ENCODE measurements at places on chromosomes 16 and 17.

- DNase-seq = no peak
Measured at GRCh38 chr17:73802314-73802713, 158.1 kb upstream of the SDK2 start.

DNA sequence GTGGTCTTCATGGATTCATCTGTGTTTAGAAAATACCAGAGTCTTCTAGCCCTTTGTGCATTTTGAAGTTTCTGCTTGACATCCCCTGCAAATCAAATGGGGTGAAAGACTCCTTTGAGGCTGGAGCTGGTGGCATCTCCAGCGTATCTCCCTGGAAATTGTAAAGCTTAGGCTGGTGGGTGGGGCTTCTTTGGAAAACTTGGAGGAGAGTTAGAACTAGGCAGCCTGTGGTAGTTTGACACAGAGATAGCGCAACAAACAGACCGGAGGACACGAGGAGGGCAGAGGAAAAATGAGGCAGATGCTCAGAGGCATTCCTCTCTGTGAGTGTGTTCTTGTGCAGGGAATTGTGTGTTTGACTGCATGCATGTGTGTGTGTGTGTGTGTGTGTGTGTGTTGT lies 116.3 kb downstream of the IRX5 start:
- DNase-seq = no peak

- DNase-seq = no peak
Measured at GRCh38 chr16:79303206-79303605, 297.3 kb downstream of the MAF start.

- peak; percentile 78 for DNase-seq
Measured at GRCh38 chr17:80441133-80441578, 26.2 kb downstream of the ENDOV start.

DNA sequence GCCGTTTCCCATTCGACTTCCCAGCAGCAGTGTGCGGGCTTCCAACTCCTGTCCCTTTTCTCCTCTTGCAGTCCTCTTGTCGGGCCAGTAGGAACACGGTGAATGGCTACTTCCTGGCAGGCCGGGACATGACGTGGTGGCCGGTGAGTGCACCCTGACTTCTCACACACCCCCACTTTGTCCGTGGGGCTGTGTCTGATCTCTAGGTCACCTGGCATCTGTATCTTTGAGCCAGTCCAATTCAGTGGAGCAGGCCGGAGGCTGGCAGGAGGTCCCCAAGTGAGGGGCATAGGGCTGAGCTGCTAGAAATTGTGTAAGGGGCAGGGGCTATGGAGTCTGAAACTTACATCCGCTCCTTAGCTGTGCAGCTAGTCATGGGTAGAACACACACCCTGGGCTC lies 6.6 kb downstream of the SLC5A10 start:
- DNase-seq = no peak

GRCh38 chr16:87086156-87086555 lies 231.0 kb downstream of the C16orf95 start:
- no peak for DNase-seq

DNA sequence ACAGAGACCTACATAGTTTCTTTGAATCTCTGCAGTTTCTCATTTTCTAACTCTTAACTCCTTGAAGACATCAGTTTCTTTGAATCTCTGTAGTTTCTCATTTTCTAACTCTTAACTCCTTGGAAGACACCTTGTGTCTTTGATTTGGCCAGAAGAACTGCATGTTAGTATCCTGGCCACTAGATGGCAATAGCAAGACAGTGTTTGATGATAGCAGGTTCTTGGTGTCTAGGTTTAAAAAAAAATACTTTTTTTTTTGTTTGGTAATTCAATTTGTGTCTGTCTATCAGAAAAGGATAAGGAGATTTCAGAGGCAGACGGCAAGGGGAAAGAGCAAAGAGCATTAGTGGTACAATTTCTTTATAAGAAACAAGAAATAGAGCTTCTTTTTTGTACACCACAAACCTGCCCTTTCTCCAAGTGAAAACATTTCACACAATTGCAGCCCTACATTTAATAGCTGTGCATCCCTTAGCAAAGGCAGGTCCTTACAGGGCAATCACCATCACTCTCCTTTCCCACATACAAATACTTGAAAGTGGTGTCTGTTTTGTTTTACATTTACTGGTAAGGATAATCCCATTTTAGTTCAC lies 1324.9 kb upstream of the CDH8 start:
- DNase-seq = no peak

DNA sequence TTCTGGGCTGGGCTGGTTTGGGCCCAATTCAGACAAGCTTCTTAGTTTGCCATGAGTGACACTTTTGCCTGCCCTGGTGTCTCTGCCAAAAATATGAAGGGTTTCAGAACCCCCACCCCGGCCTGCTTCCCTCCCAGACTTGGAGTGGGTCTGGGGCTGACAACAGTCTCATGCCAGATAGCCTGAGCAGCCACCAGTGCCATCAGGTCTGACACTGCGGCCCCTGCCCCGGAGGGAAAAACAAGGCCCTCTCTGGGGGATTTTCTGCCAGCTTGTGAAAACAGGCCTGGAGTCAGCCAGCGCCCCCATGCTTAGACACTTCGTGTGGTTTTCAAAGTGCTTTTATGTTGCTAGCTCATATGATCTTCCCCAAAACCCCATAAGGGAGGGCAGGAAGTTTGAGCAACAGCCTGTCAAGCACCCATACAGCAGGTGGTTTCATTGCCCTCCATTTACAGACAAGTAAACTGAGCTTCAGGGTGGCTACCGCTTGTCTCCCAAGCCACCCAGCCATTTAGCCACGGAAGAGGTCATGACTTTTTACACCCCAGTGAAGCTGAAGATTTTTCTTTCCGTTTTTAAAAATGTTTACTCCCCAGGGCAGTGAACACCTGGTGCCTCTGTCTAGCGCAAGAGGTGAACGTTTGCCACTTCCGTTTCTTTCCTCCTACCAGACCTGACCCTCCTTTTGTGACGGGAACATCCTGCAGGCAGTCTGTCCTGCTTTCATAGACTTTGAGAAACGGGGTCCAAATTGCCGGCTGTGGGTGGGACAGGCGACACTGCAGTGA lies 300.6 kb downstream of the SEC14L1 start:
- DNase-seq = no peak

GRCh38 chr16:77637940-77638339 lies 84.4 kb upstream of the NUDT7 start:
- DNase-seq = no peak

GRCh38 chr17:55383771-55384642 lies 37.6 kb downstream of the MMD start:
- DNase-seq = peak; percentile 62

GRCh38 chr17:76246080-76247066 lies 6.1 kb upstream of the RNF157 start:
- DNase-seq = no peak

DNA sequence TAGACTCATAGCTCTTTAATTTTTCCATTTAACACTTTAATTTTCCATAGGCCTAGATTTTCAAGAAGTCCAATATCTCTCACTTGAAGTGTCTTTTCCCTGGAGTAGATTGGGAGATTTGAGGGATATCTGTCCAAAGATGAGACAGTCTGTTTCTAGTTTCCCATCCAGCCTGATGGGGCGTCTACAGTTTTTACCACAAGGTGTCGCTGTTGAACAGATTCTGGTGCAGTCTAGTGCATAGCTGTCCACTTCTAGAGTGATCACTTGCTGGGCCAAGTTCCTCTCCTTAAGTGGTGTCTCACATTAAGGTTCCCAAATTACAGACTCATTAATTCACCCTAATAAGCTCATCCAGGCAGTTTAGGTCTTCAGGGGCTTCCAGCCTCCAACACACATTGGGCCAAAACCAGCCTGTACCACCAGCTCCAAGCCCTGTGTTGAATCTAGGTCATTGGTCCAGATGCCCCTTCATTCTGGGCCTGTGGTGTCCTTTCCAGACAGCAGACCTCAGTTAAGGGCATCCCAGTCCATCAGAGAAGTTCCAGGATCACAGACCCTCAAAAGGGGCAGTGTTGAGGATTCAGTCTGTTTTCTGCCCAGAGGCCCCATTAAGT lies 9.4 kb downstream of the SNX20 start:
- no peak for DNase-seq

DNA sequence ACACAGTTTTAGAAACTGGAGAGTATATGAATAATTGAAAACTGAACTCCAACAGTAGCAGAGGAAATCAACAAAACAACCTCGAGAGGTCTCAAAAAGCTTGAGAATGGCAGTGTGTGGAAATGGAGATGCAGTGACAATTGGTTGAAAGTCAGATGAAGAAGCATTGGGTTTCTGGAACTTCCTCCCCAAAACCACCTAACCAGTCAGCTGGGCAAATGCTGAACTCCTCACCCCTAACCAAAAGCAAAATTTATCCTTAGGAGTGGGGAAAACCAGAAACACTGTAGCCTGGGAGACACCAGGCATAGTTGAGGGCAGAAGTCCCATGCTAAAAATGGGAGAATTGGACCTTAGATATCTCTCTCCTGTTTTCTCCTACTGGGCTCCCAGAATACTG lies 109.9 kb downstream of the TANC2 start:
- no peak for DNase-seq

DNA sequence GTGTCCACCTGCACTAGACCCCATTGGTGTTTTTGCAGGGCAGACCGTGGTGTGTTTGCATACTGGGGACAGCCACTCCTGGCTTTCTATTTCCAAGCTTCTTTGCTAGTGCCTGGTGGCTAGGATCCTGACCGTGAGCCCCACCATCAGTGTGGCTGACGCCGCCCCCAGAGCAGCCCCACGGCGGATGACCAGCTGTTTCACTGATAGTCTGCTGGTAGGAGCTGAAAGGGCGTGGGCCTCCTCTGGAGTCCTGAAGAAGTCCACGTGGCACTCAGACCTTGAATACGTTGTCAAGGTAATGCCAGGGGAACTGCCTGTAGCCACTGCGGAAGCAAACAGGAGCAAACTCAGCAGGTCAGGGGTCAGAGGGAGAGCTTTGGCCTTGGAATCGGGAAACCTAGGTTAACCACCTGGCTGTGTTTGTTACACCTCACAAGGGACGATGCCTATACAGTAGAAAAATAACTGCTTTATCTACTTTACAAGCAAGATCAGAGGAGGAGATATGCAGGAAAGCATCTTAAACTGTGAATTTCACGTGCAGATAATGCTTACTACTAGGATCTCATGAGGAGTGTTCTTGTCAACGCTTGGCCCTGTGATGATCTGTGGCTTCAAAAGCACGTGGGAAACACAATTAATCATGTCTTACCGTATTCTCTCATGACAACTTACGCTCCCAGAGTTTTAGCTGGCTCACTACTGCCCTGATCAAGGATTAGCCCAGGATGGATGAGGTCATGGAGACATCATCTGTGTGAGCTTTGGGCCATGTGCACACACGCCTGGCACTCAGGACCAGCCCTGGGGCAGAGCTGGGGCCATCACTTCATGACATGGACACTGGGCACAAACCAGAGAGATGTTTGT lies 30.3 kb downstream of the ALDH3A2 start:
- DNase-seq = no peak

DNA sequence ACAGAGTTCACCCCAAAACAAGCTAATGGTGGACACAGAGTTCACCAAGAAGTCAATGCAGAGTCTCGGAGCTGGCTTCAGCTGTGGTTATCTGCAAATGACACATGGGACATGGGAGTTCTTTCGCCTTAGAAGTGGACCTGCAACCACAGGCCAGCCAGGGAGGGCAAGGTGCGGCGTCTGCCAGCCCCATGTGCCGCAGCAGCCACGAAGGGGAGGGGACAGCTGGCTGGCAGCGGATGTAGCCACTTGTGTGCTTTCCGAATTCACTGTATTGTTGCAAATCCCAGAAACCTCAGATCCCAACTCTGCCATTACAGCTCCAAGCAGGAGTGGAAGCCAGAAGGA lies 24.8 kb downstream of the LMF1 start:
- DNase-seq = no peak

GRCh38 chr16:15976929-15977637 lies 27.7 kb downstream of the ABCC1 start:
- DNase-seq = peak; percentile 68

GRCh38 chr17:31834448-31834847 lies 24.6 kb downstream of the COPRS start:
- DNase-seq = no peak

- no peak for DNase-seq
Measured at GRCh38 chr17:30199600-30199999, 35.9 kb downstream of the SLC6A4 start.

DNA sequence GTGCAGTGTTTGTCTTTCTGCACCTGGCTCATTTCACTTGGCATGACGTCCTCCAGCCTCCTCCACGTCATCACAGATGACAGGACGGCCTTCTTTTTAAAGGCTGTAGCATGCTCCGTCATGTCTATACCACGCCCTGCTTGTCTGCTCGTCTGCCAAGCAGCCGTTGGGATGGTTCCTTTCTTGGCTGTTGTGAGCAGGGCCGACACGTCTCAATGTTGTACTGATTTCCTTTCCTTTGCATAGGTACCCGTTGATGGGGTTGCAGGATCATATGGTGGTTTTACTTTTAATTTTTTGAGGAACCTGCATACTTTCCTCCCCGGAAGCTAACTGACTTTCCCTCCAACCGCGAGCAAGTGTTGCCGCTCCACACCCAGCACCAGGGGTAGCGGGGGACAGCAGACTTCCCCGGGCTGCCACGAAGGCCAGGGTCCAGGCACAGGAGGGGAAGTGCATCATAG lies 212.2 kb upstream of the ZNF469 start:
- no peak for DNase-seq

- no peak for DNase-seq
Measured at GRCh38 chr16:85600078-85600477, 13.0 kb upstream of the GSE1 start.

- DNase-seq = no peak
Measured at GRCh38 chr16:88005181-88005581, 53.9 kb downstream of the BANP start.

GRCh38 chr16:7077636-7078035 lies 255.0 kb upstream of the RBFOX1 start:
- no peak for DNase-seq

DNA sequence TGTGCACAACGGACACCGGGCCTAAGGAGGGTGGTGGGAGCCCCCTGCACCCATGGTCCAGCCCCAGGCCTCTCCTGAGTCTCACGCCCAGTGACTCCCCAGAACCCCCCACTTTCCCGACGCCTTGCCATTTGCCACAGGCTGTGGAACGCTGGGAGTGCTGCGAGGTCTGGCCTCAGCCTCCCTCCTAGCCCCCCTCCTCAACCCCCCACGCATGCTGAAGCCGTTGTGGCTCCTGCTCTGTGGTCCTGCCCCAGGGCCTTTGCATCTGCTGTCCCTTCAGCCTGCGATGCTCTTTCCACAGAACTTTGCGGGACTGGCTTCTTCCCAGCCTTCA lies 226.0 kb upstream of the GSE1 start:
- peak; percentile 36 for DNase-seq

DNA sequence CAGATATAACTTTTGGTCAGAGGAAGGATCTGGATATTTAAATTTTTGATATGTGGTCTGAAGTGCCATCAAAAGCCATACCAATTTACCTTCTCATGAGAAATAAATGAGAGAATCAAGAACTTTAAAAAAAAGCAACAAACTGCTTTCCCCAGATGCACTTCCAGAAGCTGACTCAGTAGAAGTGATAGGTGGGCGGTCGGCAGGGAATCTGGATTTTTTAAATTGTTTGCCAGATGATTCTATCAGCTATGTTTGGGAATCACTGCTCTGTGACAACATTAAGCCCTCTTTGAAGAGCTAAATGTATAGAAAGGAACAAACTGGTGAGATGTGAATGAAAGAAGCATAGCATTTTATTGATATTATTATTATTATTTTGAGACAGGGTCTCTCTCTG lies 19.2 kb downstream of the CDH3 start:
- DNase-seq = no peak
